Liver (tissue), 10 donors: ENCODE measurements at places on chromosomes 1 and 21.

- no peak overlapping the region for H3K27ac ChIP-seq
- no peak for DNase-seq
- H3K4me1 ChIP-seq = peaks cover under 1% of the 10 kb centered on the region
These were observed 206.9 kb downstream of the USH2A start for GRCh38 chr1:216216305-216216704.

DNA sequence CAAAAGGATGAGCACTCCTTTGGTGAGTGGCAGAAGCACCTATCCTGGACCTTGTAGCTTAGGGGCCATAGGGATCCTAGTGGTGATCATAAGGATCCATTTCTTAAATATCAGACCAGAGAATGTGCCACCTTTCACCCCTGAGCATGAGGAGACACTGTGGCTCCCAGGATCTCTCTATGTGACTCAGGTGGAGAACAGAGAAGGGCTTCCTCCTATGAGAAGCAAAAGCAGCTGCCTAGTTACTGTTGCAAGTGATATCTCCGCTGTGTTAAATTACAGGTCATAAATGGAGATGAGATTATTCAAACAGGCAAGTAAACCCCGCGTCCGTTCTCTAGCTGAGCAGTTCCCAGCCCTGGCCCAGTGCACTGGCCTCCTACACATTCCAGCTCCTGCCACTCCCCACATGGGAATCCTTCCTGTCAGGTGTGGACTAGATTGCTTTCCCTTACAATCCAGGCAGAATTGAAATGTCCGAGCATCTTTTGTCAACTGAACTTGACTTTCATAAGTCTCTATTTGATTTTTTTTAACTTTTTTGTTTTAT lies 26.3 kb downstream of the CLEC20A start:
- no peaks in the 10 kb centered on the region for H3K27me3 ChIP-seq
- no peak overlapping the region for H3K27ac ChIP-seq
- H3K4me1 ChIP-seq = no peaks in the 10 kb centered on the region

- no peak for DNase-seq
- peak overlapping the region; percentile 62 for H3K4me3 ChIP-seq
- no peaks in the 10 kb centered on the region for H3K36me3 ChIP-seq
- peak overlapping the region; percentile 48 for H3K27ac ChIP-seq
- peaks cover 28% of the 10 kb centered on the region for H3K4me1 ChIP-seq
- H3K27me3 ChIP-seq = no peaks in the 10 kb centered on the region
These were observed 1.9 kb downstream of the SLC6A9 start for GRCh38 chr1:44029260-44029910.

- H3K27me3 ChIP-seq = no peaks in the 10 kb centered on the region
- H3K4me3 ChIP-seq = no peak overlapping the region
- H3K27ac ChIP-seq = no peak overlapping the region
- no peaks in the 10 kb centered on the region for H3K36me3 ChIP-seq
- no peak for DNase-seq
- no peaks in the 10 kb centered on the region for H3K4me1 ChIP-seq
These were observed 1.0 kb upstream of the OR10J4 start for GRCh38 chr1:159430985-159431384.

DNA sequence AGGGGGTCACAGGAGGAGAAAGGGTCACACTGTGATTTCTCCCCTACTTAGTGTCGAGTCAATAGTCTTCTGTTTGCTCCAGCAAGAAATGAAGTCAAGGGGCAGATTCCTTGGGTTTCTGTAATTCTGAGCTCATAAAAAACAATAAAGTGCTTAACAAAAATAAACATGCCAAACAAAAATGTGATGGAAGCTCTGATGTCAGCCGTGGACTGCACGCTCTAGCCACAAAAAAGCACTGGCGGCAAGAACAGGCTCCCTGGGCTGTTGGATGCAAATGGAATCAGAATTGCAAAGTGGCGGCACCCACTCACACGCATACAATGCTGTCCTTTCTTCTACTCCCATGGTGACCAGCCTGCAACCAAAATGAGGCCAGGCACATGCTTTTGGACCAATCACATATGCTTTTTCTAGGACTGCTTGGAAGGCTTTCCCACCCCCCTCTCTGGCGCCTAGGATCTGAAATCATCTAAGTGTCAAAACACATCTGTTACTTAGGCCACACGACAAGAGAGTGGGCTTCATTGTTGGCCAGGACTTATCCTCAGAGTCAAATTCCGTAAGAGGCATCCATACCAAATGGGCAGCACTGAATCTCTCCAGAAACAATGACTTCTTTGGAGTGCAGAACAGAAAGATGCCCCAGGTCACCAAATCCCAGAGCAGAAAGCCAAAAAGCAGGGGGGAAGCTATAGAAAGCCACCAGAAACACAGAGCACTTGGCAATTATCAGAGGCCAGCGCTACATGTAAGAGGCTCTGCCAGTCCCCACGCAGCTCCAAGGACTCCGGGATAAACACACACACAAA lies 9.2 kb downstream of the C1orf198 start:
- H3K36me3 ChIP-seq = peaks cover 3% of the 10 kb centered on the region
- no peak for DNase-seq
- H3K27ac ChIP-seq = no peak overlapping the region
- H3K4me3 ChIP-seq = no peak overlapping the region
- no peaks in the 10 kb centered on the region for H3K27me3 ChIP-seq
- no peaks in the 10 kb centered on the region for H3K4me1 ChIP-seq

- H3K4me1 ChIP-seq = no peaks in the 10 kb centered on the region
- DNase-seq = no peak
- H3K4me3 ChIP-seq = no peak overlapping the region
- no peak overlapping the region for H3K27ac ChIP-seq
These were observed 29.7 kb upstream of the CDC14A start for GRCh38 chr1:100322436-100323211.

GRCh38 chr1:109503935-109504334 lies 5.6 kb downstream of the AMIGO1 start:
- no peaks in the 10 kb centered on the region for H3K27me3 ChIP-seq
- H3K36me3 ChIP-seq = peaks cover 2% of the 10 kb centered on the region
- no peak overlapping the region for H3K4me3 ChIP-seq
- no peak for DNase-seq

- H3K4me1 ChIP-seq = no peaks in the 10 kb centered on the region
- no peak overlapping the region for H3K27ac ChIP-seq
- no peaks in the 10 kb centered on the region for H3K27me3 ChIP-seq
- no peaks in the 10 kb centered on the region for H3K36me3 ChIP-seq
- no peak for DNase-seq
- H3K4me3 ChIP-seq = no peak overlapping the region
These were observed 342.4 kb downstream of the VAV3 start for GRCh38 chr1:107622535-107622934.

DNA sequence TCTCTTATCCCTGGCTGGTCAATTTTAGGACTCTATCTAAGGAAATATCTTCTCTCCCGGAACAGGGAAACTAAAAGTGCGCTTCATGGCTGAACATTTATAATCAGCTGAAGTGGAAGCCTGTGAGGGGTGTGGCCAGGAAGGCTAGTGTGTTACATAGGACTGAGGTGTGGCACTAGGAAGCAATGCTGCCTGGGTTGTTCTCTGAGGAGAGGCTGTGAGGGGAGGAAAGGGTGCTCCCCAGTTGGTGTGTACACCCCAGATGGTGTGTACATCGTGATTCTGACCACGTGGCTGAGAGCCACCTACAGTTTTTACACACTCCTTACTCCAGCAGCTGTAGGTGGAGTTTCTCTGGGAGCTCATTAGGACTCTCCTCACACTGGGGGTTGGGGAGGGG lies 16.3 kb downstream of the NTPCR start:
- no peaks in the 10 kb centered on the region for H3K4me1 ChIP-seq
- no peak overlapping the region for H3K4me3 ChIP-seq
- no peaks in the 10 kb centered on the region for H3K27me3 ChIP-seq

GRCh38 chr1:153431427-153431826 lies 15.1 kb downstream of the S100A7A start:
- no peaks in the 10 kb centered on the region for H3K36me3 ChIP-seq
- H3K27ac ChIP-seq = no peak overlapping the region

DNA sequence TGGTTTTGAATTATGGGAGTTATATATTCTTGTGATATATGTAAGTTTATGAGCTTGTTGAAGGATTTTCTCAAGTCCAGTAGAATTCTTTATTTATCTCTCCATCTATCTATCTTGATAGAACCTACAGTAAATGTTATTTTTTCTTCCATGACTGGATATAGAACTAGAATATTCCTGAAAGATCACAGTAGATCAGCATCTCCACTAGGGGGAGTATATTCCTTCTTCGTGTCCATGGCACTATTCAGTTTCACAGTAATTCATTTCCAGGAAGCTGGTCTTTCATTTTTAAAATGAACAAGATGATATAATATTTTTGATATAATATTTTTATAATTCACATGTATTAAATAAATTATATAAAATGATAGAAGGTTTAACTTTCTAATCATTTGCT lies 18.8 kb downstream of the TMPRSS15 start:
- DNase-seq = no peak
- H3K27me3 ChIP-seq = no peaks in the 10 kb centered on the region
- H3K27ac ChIP-seq = no peak overlapping the region
- H3K4me1 ChIP-seq = no peaks in the 10 kb centered on the region
- no peaks in the 10 kb centered on the region for H3K36me3 ChIP-seq

- H3K27me3 ChIP-seq = no peaks in the 10 kb centered on the region
- no peak overlapping the region for H3K4me3 ChIP-seq
- no peak overlapping the region for H3K27ac ChIP-seq
- no peaks in the 10 kb centered on the region for H3K4me1 ChIP-seq
- H3K36me3 ChIP-seq = no peaks in the 10 kb centered on the region
These were observed 53.3 kb upstream of the ATP1B1 start for GRCh38 chr1:169053196-169053595.

DNA sequence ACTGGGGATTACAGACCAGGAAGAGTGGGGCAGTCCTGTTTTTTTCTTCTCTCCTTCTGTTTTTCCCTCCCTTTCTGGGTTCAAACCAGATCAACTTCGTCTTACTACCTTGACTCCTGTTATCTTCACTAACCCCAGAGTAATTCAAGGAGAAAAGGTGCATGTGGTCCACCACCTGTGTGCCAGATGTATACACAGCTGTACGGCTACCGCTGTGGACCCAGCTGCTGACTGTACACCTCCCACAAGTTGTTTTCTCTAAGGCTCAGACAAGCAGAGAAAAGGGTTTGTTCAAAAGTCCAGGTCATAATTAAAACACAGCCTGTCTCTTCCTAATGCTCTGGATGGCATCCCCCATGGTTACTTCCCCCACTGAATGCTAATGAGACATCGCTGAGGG lies 102.1 kb downstream of the LMX1A start:
- H3K36me3 ChIP-seq = no peaks in the 10 kb centered on the region
- peaks cover 20% of the 10 kb centered on the region for H3K4me1 ChIP-seq
- no peak for DNase-seq
- no peak overlapping the region for H3K27ac ChIP-seq

- no peaks in the 10 kb centered on the region for H3K4me1 ChIP-seq
- H3K4me3 ChIP-seq = no peak overlapping the region
These were observed 276.9 kb upstream of the ZRANB2 start for GRCh38 chr1:71357708-71358107.

DNA sequence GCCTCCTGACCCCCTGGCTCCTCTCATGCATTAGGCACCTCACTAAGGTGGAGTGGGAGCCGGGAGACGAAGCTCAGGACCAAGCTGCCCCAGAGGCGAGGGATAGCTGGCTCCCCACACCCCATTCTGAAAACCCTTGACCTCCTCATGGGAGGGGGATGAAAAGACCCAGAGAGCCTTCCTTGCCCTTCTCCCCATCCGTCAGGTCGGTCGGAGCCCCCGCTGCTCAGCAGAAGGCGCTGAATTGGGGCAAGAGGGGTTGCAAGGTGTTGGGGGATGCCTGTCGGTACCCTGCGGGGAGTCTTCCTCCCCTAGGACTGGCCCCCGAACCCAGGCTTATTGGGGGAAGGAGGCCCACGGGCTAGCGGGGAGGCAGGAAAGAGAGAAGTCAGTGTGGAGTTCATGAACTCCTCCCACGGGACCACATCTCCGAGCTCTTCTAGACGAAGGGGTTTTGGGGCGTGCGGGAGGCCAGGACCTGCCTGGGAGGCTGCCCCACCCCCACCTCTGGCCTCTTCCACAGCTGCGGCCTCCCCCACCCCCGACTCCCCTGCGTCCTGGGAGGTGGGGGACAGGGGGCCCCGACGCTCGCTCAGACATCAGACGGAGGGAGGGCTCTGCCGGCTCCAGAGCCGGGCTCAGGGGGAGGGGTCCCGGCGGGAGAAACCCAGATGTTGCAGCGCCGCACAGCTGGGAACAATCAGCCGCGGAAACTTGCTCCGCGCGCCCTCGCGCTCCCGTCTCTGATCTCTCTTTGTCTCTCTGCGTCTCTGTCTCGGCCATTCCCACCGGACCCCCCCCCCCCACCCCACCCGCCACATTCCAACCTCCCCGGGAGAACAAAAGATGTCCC lies 719 bp downstream of the MFAP2 start:
- no peak overlapping the region for H3K4me3 ChIP-seq
- no peak for DNase-seq
- no peaks in the 10 kb centered on the region for H3K4me1 ChIP-seq
- no peaks in the 10 kb centered on the region for H3K36me3 ChIP-seq
- H3K27ac ChIP-seq = no peak overlapping the region

DNA sequence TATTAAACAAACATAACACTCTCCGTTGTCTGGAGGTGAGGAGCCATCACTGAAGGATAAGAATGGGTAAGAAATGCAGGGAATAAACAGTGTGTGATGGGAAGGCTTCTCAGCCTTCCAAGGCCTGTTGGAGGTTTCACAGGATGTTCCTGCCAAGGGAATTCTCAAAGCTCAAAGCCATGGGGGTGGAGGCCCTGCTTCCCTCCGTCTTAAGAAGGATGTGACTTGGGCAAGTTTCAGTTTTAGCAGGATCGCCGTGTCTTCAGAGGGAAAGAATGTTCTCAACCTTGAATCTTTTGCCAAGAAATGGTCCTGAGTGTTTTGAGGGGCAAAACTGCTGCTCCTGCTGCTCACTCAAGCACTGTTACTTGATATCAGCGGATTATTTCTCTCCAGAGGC lies 41.7 kb upstream of the IL20 start:
- H3K27ac ChIP-seq = no peak overlapping the region
- no peak for DNase-seq
- H3K4me3 ChIP-seq = no peak overlapping the region
- H3K27me3 ChIP-seq = peaks cover 2% of the 10 kb centered on the region
- no peaks in the 10 kb centered on the region for H3K36me3 ChIP-seq

GRCh38 chr1:31498376-31499040 lies 77.8 kb upstream of the TINAGL1 start:
- no peak overlapping the region for H3K27ac ChIP-seq
- H3K4me1 ChIP-seq = no peaks in the 10 kb centered on the region
- H3K4me3 ChIP-seq = no peak overlapping the region
- H3K36me3 ChIP-seq = no peaks in the 10 kb centered on the region

- H3K4me1 ChIP-seq = no peaks in the 10 kb centered on the region
- no peak overlapping the region for H3K4me3 ChIP-seq
These were observed 9.7 kb downstream of the GJA5 start for GRCh38 chr1:147750618-147751217.

- no peak overlapping the region for H3K4me3 ChIP-seq
- no peak overlapping the region for H3K27ac ChIP-seq
- H3K4me1 ChIP-seq = no peaks in the 10 kb centered on the region
These were observed 45.7 kb downstream of the FASLG start for GRCh38 chr1:172704420-172705210.

GRCh38 chr21:30256100-30256499 lies 26.6 kb downstream of the KRTAP24-1 start:
- no peaks in the 10 kb centered on the region for H3K36me3 ChIP-seq
- H3K4me1 ChIP-seq = no peaks in the 10 kb centered on the region
- no peaks in the 10 kb centered on the region for H3K27me3 ChIP-seq
- no peak overlapping the region for H3K27ac ChIP-seq
- H3K4me3 ChIP-seq = no peak overlapping the region
- DNase-seq = no peak
